ENCODE measurements at places on chromosomes 1 and 21.

DNA sequence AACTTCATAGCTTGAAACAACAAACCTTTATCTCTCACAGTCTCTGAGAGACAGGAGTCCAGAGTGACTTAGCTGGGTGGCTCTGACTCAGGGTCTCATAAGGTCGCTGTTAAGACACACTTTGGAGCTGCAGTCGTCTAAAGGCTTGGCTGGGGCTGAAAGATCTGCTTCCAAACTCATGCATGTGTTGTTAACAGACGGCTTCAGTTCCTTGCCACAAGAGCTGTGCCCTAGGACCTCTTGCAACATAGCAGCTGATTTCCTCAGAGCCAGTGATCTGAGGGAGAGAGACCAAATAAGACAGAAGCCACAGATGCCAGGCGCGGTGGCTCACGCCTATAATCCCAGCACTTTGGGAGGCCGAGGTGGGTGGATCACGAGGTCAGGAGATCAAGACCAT lies 176.8 kb downstream of the DISC1 start:
- DNase-seq = no peak

- no peak for DNase-seq
These were observed 12.1 kb upstream of the TLR5 start for GRCh38 chr1:223155153-223155552.

- peak; percentile 17 for DNase-seq
These were observed 28.1 kb downstream of the SLC5A9 start for GRCh38 chr1:48250572-48250971.

DNA sequence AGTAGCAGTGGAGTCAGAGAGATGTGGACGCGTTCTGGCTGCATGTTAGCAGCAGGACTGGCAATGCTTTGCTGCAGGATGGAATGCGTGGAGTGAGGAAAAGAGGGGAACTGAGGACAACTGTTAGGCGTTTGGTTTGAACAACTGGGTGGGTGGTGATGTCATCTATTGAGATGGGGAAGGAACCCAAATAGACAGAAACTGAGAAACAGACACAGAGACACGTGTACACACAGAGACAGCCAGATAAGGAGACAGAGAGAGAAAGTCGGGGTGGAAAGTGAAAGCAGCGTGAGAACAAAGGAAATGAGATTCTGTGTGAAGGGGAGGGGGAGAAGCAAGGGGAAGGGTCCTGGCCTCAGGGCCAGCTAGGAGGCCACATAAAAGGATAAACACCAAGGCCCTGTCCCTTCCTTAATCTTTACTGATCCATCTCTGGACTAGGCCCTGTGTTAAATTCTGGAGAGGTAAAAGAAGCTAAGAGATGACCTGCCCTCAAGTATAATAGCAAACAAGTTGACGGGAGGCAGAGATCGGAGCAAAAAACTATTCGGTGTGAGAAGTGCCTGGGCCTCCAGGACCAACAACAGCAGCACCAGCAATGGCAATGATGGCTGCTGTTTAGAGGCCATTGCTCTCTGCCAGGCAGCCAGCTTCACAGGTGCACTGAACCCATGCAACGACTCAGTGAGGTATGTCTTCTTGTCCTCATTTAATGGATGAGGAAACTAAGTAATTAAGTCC lies 31.6 kb downstream of the VWA5B1 start:
- DNase-seq = no peak

Data from DMS79 (cell line).